ENCODE measurements at places on chromosomes 5 and 9.

- no peak for DNase-seq
These were observed 10.0 kb downstream of the OTULINL start for GRCh38 chr5:14591548-14591947.

- no peak for DNase-seq
These were observed 195.1 kb downstream of the SMARCA2 start for GRCh38 chr9:2210201-2210600.

DNA sequence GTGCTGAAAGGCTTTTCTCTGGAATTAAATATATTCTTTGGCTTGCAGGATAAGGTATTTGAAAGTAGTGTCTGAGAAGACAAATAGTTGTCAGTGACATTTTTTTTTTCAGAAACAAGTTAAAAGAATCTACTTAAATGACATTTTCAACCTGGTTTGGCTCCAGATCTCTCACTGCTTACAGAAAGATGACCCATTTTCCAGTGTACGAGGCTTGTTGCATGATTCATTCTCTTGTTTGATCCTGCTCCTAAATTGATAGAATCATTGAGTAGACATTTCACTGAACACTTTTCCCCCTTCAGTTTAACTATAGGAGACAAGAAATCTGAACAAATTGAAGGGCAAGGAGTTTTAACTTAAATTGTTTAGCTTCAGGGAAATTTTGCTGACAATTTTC is 546.1 kb downstream of the ZNF608 start:
- DNase-seq, result no peak

- DNase-seq, result no peak
These were observed 245.3 kb upstream of the RASA1 start for GRCh38 chr5:87022415-87022814.

DNA sequence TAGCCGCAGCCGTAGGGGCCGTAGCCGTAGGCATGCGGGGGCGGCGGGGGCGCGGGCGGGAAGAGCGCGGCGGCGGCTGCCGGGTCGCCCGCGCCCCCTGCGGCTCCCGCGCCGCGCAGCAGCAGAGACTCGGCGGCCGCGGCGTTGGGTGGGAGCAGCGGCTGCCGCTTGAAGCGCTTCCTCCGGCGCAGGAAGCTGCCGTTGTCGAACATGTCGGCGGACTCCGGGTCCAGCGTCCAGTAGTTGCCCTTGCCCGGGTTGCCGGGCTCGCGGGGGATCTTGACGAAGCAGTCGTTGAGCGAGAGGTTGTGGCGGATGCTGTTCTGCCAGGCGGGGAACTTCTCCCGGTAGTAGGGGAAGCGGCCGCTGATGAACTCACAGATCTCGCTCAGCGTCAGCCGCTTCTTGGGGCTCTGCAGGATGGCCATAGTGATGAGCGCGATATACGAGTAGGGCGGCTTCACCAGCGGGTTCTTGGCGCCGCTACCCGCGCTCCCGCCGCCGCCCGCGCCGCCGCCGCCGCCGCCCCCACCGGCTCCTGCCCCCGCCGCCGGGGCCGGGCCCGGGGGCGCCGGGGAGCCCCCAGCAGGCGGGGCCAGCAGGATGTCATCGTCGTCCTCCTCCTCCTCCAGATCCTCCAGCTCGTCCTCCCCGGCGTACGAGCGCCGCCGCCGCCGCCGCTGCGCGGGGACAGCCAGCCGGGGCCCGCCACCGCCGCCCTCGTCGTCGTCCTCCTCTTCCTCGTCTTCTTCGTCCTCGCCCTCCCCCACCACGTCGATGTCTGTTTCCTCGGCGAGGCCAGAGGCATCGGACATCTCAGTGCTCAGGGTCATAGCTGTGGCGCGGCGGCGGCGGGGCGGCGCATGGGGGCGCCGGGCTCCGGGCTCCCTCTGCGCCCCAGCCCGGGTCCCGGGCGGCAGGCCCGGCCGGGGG is 781 bp downstream of the FOXD1 start:
- DNase-seq, result no peak

DNA sequence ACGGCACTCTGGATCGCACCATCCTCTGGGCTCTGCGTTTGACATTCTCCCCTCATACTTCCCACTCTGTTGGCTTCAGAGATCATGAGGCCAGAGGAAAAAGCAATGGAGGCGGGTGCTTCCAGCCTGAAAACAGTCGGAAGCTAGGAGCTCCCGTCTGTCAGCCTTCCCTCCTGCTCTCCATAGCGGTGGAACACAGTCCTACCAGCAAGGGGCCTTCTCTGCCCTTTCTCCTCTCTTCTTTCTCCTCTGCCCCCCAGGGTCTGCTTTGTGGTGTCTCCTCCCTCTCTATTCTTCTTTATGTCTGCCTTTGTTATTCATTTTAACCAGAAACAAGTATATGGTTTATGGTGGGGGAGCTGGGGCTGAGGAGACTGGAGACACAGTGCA is 152.5 kb upstream of the NFIB start:
- no peak for DNase-seq

GRCh38 chr9:95605816-95606488 is 89.2 kb upstream of the PTCH1 start:
- DNase-seq, result no peak

DNA sequence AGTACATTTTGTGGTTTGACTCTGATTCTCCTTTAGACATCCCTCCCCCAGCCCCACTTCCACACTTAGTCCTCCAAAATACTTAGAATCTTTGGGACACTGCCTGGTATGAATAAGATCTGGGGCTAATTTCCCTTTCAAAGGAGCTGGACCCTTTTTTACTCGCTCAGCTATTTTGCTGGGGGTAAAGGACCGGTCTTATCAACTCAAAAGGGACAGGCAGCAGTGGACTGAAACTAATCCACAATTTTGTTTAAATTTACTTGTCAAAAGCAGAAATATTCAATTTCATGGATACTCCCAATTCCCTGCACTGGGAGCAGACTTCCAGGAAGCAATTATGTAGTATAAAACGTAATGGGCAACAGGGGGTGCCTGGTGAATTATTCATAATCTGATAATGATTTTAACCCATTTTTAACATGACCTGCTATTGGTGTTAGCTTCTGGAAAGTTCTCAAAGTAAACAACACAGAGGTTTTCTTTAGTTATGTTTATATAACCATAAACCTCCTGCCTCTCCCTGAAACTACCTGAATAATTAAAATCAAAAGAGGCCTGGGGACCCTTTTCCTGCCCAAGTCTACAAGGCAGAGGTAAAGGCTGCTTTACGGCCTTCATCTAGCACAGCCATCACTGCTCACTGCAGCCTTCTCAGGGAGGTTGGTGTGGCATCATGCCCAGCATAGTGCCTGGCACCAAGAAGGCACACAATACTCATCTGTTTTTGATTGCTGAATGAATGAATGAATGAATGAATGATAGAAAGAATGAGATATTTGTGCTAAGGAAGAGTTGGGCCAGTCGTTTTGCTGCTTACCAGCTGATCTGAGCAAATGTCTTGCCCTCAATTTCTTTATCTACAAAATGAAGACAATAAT is 44.2 kb upstream of the GNPDA1 start:
- DNase-seq, result no peak

DNA sequence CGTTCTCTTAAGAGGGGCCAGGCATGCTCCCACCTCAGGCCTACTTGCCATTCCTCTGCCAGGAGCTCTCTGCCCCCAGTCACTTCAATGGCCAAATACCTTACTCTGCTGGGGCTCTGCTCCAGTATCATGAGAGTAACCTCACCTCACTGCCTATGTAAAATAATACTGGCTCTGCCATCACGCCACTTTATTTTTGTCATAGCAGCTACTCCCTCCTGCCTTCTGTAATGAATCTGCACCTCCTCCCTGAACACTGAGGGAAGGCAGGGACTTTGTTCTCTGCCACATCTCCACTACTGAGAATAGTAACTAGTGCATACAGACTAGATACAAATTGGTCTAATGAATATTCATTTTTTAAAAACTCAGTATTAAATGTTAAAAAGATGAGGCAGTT is 33.8 kb downstream of the MACROH2A1 start:
- no peak for DNase-seq

DNA sequence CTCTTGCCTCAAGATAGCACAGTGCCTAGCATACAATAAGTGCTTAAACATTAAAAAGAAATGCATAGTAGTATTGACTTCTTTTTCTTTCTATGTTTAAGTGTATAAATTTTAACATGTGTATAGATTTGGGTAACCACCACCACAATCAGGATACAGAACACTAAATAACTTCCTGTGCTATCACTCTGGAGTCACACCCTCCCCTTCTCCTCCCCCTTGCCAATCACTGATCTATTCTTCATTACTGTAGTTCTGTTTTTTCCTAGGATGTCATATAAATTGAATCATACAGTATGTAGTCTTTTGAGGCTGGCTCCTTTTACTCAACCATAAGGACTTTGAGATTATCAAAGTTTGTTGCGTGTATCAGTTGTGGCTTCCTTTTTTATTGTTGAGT is 68.5 kb downstream of the OSTF1 start:
- no peak for DNase-seq

GRCh38 chr5:110376281-110376951 is 350.1 kb downstream of the TMEM232 start:
- DNase-seq, result no peak

DNA sequence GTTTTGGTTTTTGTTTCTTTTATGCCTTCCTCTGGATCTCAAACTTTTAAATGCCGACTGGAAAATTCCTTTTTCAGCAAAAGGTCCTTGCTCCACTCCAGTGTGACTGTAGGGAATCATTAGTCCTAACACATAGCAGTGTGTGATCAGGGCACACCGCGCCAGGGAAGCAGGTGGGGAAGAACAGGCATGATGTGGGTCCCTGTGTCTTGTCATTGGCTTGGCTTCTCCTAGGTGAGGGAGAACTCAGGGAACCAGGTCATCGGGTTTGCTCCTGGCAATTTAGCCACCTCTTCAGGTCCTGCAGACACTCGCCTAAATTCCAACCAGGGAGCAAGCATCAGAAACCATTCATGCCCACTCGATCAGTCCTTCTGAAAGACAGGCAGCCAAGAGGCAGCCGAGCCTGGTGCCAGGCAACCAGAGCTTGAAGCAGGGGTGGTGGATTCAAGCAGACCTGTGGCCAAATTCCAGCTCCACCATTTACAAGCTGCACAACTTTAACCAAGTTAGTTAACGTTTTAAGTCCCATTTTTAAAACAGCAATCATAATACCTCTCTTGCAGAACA is 514.2 kb downstream of the BNC2 start:
- no peak for DNase-seq

DNA sequence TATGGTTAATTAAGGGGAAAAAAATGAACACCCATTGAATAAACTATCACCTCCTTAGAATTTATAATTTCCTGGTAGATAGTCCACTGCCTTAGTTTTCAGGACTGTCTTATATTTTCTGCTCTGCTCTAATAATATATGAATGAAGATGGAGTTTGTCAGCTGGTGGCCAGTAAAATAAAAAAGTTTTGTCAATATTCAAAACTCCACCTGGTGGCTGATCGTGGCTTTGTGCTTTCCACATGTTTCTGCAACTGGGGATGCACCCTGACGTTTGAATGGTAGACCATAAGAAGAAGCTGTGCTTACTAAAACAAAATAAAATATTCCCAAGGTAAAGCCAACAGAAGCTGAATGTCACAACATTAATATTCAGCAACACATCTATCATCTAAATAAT is 286.6 kb upstream of the IZUMO3 start:
- no peak for DNase-seq

- DNase-seq, result no peak
These were observed 64.4 kb downstream of the GALNT10 start for GRCh38 chr5:154254896-154255295.

- no peak for DNase-seq
These were observed 1.4 kb downstream of the ALAD start for GRCh38 chr9:113399646-113400200.

DNA sequence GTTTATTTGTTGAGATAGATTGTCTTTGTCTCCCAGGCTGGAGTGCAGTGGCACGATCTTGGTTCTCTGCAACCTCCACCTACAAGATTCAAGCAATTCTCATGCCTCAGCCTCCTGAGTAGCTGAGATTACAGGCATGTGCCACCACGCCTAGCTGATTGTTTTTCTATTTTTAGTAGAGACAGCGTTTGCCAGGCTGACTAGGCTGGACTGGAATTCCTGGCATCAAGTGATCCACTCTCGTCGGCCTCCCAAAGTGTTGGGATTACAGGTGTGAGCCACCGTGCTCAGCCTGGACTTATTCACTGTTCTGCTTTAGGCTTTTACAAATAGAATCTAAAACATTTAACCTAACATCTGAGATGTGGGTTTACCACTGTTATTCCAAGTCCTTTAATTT is 91.3 kb downstream of the COMMD10 start:
- peak; percentile 35 for DNase-seq

DNA sequence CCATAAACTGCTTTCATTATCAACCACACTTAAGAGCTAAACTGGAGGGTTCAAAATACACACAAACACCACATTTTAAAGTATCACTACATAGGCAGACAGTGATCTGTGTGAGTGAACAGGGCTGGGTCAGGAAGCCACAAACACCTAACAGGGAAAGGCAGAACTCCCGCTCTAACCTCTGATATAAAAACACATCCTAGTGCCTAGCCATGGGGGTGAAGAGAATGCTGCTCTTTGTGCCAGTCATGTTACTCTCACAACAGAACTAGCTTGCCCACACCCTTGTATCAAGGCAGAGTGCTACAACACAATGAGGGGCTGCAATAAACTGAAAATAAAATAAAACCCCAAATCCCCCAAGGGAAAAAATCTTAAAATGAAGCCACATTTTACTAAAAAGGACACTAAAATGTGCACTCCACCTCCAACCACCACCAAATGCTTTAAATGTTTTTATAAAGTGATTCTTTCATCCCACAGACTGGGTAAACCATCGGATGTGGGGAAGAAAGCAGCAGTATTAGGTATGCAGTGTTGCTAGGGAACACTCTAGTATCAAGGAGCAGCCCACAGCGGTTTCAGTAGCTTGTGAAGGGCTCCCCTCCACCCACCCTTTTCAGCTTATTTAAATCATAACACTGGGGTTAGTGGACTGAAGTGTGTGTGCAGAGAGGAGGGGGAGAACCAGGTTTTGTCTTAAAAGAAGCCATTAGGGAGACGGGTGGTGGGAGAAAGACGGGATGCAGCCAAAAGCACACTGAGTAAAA is 64.5 kb downstream of the TMEM161B start:
- DNase-seq, result no peak

DNA sequence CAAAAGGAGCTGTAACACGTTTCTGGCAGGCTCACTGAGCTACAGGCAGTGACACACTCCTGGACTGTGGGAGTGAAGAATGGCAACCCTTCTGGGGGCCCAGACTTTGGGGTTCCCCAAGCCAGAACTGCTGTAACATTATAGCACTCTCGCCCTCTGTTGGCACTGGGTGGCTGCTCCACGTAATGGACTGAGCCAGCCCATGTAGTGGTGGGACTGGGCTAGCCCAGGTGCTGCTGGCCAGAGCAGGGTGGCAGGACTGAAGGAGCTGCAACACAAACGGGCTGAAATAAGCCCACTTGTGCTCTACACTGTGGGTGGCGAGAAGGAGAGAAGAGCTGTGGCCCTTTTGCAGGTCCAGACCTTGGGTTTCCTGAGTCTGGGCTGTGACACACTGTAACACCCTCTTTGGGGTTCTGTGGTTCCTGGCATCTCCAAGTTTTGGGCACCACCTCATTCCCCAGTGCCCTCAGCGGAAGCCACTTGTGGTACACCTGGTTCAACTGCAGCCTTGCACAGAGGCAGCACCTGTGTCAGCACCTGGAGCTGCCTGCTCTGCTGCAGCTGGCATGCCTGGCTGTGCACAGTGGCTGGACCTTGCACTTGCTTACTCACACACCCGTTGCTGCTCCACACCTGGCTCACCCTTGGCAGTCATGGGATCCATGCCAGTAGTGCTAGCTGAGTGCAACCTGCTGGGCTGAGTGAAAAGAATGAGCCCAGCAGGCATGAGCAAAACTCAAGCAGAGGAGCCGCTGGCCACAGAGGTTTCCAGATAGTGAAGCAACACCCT is 95.0 kb upstream of the PRR16 start:
- DNase-seq, result no peak

GRCh38 chr5:119330367-119331183 is 25.2 kb upstream of the TNFAIP8 start:
- no peak for DNase-seq

- DNase-seq, result no peak
These were observed 64.7 kb downstream of the MEGF10 start for GRCh38 chr5:127355337-127355736.
